ENCODE measurements at places on chromosomes 7 and 10.

DNA sequence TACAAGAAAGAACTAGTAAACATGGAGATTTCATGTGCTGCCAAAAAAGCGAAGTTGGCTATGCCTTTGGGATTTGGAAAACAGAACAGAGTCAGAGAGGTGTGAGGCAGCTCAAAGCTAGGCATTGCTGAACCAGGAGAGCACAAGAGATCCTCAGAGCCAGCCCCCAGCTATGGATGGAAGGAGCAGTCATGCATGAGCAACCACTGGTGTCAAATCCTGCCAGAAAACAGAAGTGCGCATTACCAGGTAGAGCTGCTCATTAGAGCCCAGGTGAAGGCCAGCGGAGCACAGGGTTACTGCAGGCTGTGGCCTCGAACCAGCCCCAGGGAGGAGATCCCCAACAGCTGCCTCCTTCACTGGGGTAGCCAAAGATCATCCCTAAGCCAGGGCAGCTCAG, 173.2 kb upstream of the KIAA1217 start:
- DNase-seq = no peak

- DNase-seq = no peak
Observed at GRCh38 chr7:69714886-69715576, 116.8 kb downstream of the AUTS2 start.

DNA sequence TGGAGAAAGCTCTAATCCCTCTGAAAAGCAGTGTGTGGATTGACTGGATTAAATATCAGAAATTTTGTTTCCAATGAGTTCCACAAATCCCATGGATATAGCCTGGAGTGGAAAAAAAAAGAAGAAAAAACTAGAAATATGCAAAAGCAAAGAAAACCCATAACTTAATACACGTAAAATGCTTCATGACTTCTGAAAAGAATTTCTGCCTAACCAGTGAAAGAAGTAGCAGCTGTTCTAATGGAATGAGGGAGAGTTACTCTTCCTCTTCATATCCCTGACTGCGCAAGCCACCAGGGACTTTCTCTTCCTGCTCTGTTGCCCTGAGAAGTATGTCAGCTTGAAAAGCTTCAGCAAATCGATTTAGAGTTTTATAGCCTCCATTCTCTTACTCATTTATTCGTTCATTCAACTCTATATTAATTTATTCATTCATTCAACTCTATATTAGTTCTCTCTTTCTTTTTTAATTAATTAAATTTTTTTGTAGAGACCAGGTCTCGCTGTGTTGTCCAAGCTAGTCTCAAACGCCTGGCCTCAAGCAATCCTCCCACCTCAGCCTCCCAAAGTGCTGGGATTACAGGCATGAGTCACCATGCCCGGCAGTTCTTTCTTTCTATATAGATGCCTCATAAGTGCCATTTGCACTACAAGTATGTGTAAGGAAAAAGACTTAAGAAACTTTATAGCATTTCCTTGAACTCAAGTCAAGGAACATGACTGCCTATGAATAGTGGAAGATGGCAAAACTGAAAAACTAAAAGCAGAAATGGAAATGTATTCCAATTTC, 447.3 kb upstream of the NRP1 start:
- DNase-seq = no peak

- no peak for DNase-seq
Observed at GRCh38 chr7:118429141-118429540, 204.6 kb downstream of the ANKRD7 start.

- DNase-seq = no peak
Observed at GRCh38 chr10:34664706-34665105, 150.4 kb downstream of the PARD3 start.

- no peak for DNase-seq
Observed at GRCh38 chr7:132904209-132904608, 177.7 kb downstream of the CHCHD3 start.
